ENCODE measurements at places on chromosomes 6 and 20.

DNA sequence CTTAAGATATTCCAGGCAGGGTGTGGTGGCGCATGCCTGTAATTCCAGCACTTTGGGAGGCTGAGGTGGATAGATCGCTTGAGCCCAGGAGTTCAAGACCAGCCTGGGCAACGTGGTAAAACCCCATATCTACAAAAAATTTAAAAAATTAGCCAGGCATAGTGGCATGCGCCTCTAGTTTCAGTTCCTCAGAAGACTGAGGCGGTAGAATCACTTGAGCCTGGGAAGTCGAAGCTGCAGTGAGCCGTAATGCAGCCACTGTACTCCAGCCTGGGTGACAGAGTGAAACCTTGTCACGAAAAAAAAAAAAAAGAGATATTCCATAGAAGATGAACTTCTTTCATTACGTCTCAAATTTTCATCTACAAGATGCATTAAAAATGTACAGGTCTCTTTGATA, 46.7 kb upstream of the ISM1 start:
- no peak for DNase-seq

DNA sequence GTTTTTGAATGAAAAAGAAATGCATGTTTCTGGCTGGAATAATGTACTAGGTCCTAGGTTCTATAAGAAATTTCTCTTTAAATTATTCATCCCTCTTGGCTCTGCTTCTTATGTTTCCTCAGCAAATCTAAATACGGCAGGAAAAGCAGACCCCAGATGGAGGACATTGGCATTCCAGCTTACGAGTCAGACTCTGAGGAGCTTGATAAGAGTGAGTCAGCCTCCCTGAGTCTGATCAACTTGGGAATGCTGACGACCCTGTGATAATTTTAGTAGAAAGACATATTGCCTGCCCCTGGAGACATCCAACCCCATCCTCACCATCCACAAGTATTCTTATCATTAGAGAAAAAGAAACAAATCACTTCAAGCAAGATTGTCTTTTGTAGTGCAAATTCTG, 509.7 kb upstream of the MARCKS start:
- no peak for DNase-seq

DNA sequence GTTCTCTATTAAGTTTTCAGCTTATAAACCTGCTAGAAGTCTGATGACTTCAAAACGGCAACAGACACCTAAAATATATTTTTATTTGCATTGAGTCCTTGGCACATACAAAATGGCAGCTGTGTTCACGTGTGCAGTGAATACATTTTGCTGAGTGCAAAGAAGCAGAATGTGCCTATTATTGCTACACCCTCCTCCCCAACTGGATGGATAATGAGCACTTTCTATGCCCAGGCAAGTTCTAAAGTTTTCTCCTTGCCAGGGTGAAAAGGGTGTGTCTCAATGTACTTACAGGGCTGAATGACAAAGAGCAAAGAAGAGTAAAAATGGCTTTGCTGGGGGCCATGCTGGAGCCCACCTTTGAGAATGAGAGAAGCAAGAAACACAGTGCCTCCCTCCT, 4.0 kb upstream of the FERMT1 start:
- no peak for DNase-seq

- DNase-seq, result no peak
Measured at GRCh38 chr20:62675156-62675876, 33.0 kb downstream of the SLCO4A1 start.

DNA sequence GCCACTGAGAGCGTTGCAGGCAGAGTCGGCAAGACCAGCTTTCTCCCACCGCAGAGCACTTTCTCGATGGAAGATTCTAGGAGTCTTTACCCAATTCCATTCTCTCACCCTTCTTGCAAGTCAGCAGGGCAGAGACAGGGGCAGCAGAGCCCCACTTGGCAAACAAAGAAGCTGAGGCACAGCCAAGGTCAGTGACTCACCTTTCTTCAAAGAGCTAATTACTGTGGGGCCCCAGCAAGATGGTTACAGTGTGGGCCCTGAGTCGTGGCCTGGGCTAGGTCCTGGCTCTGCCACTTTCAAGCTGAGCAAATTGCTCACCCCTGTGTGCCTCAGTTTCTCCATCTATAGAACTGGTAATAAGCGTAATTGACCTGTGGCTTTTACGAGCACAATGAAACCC, 277.0 kb downstream of the PREX1 start:
- DNase-seq, result no peak

DNA sequence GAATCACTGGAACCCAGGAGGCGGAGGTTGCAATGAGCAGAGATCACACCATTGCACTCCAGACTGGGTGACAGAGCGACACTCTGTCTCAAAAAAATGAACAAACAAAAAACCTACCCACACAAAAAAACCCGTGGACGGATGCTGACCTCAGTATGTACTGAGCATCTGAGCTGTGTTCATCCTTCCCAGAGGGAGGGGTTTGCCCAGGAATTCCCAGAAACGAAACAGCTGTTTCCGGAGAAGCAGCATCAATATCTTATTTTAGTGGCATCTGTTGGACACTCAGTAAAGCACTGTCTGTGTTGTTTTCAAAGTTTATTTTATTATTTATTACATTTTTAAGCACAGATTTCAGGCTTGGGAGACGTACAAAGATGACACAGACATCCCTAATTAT, 18.7 kb downstream of the NANP start:
- no peak for DNase-seq

- DNase-seq, result no peak
Measured at GRCh38 chr20:54102543-54102942, 32.1 kb upstream of the BCAS1 start.

- DNase-seq, result peak; percentile 15
Measured at GRCh38 chr6:109595998-109596397, 95.0 kb downstream of the AK9 start.

GRCh38 chr20:62282877-62283503, 19.8 kb upstream of the ADRM1 start:
- DNase-seq, result no peak

DNA sequence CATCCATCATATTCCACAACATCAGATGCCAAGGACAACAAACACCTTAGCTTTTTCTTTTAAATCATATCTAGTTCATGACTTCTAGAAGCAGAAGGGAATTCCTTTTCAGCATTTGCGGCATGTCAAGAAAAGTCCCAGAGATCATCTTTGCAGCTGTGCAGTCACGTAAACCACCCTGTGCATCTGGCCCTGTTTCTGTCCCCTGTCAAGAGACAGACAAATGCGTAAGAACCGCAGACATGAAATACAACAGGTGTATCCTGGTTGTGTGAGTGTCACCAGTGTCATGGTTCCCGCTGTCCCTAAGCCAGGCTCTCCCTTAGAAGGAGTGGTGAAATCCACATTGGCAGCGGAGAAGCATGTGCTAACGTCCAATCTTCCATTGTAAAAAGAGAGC, 28.1 kb downstream of the LY86 start:
- no peak for DNase-seq

GRCh38 chr6:121764493-121764892, 329.0 kb downstream of the GJA1 start:
- no peak for DNase-seq

DNA sequence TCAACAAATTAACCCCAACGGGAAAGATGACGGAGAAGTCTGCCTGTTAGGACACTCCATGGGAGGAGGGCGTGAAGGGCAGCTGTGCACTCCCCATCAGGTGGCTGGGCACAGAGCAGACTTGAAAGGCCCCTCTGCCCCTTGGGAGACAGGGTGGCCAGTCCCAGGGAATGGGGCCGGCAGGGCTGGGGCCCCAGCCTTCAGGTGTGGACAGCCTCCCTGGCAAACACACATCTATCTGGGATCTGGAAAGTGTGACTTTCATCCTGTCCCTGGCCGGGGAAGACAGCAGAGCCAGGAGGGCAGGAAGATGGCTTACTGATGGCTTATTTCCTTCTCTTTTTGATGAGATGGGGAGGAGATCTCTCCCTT, 4.5 kb upstream of the FRMD1 start:
- DNase-seq, result no peak

DNA sequence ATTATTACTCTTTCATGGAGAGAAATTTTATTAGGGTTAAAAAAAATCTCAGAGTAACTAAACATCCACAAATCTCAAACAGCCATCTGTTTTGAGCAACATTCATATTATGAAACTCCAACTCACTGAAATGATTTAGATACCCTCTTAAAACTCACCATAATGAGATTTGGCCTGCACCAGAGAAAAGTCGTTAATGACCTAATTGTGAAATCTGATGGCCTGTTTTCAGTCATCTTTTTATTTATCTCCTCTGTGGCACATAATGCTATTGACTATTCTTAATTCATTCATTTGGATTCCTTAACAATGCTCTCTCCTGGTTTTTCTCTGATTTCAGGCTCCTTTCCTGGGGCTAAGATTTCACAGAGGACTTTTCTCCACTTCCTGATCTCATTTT, 192.7 kb downstream of the RNF144B start:
- DNase-seq, result no peak

- no peak for DNase-seq
Measured at GRCh38 chr20:7912551-7912950, 27.7 kb downstream of the HAO1 start.

DNA sequence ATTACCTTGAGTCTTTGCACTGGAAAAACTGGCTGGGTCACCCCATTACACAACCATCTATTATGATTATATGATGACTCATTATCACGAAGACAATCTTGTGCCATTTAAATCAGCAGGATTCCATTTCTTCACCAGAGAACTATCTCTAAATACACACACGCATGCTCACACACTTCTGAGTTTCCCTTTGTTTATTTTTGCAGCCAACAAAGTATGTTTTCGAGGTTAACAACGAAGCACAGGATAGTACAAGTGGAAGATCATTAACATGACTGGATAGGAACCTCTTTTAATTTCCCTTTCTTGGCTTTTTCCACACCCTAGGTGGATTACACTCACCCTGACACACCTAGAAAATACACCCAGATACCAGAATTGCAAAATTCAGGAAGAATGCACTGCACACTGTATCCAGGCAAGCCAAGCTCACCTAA, 18.9 kb downstream of the PERP start:
- no peak for DNase-seq

GRCh38 chr6:8084586-8084985, 17.8 kb downstream of the EEF1E1 start:
- no peak for DNase-seq

DNA sequence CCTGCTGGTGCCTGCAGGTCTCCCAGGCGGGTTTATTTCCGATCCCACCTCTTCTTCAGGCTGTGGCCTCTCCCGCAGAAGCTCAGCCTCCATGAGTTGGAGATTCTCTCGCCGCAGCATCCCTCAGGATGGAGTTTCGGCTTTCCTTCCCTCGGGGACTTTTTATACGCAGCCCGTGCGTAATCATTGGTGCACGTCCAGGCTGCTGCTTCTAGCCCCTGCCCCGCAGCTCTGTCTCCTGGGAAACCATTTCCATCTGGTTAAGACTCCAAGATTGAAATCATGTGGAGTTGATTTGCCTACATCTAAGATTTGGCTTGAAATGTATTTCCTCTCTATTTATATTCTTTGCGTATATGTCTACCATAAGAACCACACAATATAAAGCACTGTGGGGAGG, 46.7 kb upstream of the CARMIL1 start:
- DNase-seq, result no peak

- no peak for DNase-seq
Measured at GRCh38 chr6:116779573-116780164, 14.2 kb upstream of the FAM162B start.

GRCh38 chr6:44537306-44538049, 150.0 kb downstream of the CDC5L start:
- no peak for DNase-seq

GRCh38 chr6:136763255-136763654, 29.0 kb downstream of the MAP3K5 start:
- no peak for DNase-seq

GRCh38 chr6:167306401-167306998, 15.4 kb downstream of the UNC93A start:
- DNase-seq, result no peak

DNA sequence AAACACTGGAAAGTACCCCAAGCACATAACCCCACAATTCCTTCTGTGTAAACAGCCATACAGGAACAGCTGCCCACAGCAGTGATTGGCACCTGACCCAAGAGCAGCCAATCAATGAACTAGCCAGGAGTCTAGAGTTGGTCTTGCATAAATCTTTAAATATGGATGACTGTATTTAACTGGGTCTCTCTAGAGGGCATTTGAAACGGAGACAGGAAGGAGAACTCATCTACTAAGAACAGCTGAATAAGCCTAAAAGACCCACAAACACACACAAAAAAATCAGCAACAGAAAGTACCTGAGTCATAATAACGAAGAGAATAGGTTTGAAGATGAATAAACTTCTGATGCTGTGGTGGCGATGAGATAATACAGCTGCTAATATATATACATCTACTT, 49.0 kb upstream of the ASF1A start:
- peak; percentile 48 for DNase-seq

DNA sequence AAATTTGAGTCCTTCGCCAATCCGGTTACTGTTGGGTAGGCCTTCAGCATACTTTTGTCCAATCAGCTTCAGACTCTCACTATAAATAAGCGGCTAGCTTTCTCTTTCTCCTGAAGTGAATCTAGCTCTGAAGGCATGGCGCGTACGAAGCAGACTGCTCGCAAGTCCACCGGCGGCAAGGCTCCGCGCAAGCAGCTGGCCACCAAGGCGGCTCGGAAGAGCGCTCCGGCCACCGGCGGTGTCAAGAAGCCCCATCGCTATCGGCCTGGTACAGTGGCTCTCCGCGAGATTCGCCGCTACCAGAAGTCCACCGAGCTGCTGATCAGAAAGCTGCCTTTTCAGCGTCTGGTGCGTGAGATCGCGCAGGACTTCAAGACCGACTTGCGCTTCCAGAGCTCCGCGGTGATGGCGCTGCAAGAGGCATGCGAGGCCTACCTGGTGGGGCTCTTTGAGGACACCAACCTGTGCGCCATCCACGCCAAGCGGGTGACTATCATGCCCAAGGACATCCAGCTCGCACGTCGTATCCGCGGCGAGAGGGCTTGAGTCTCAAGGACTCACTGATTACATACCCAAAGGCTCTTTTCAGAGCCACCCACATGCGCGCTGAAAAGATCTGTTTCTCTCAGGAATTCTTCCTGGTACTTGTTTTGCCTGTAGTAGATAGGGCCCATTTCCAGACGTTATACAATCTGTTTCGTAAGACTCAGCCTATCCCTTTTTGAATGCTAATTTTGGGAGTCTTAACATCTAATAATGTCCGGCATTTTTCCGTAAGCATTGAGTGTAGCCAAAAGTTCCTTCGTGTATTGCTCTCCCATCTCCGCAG, 102.0 kb downstream of the OR2B2 start:
- peak; percentile 97 for DNase-seq

GRCh38 chr6:88183471-88183870, 17.3 kb upstream of the CNR1 start:
- no peak for DNase-seq

GRCh38 chr20:54475334-54476168, at the start of gene DOK5:
DOK5 (plus strand) TSS chr20:54475593; CDS start chr20:54475947, 354 bp downstream.
- no peak for DNase-seq

DNA sequence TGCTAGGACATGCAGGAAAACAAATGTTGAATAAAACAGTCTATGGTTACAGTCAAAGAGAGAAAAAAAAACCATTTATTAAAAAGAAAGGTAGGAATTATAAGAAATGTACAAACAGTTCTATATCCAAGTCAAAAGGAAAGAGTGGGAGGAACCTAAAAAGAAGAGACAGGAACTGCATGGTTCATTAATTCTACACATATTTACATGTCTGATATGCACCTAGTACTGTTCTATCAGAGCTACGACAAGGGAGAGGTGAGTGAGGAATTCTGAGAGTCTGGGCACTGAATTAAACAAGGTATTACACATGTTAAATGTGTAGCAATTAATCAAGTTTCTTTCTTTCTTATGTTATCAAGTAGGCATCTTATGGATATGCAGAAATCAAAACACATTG, 41.9 kb downstream of the SYCP2 start:
- no peak for DNase-seq

GRCh38 chr6:16244869-16245451, 6.6 kb downstream of the GMPR start:
- DNase-seq, result no peak

- no peak for DNase-seq
Measured at GRCh38 chr6:111382476-111383294, 100.3 kb downstream of the REV3L start.
